Activated CD8-positive, alpha-beta memory T cell treated with anti-CD3 and anti-CD28 coated beads, Interleukin-2, amount 10 ng/mL, durations not matched to agents 7 days and 5 days (primary cell): ENCODE measurements at places on chromosomes 2 and 18. TPM values are rescaled to one million over a fixed set of nuclear protein-coding genes. Genes with fewer than 3 reads are reported as not detected.

DNA sequence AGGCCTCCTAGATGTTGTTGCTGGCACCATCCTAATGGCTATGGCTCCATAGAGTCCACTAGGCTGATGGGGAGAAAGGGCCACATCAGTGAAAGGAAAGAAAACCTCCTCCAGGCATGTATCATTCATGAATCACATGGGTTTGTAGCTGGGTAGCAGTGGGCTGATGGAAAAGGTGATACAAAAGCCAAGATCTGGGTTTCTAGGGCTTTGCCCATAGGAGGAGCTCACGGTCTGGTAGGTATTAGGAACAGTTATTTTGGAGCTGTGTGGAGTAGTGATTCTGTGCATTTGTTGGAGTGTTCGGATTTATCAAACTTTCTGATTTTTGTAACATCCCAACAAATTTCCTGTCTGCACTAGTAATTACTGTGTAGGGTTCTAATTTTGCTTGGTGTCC lies 259.2 kb downstream of the SLC4A3 start:
- no peak for DNase-seq

GRCh38 chr2:24448797-24449196 lies 42.3 kb upstream of the NCOA1 start:
- no peak for DNase-seq

DNA sequence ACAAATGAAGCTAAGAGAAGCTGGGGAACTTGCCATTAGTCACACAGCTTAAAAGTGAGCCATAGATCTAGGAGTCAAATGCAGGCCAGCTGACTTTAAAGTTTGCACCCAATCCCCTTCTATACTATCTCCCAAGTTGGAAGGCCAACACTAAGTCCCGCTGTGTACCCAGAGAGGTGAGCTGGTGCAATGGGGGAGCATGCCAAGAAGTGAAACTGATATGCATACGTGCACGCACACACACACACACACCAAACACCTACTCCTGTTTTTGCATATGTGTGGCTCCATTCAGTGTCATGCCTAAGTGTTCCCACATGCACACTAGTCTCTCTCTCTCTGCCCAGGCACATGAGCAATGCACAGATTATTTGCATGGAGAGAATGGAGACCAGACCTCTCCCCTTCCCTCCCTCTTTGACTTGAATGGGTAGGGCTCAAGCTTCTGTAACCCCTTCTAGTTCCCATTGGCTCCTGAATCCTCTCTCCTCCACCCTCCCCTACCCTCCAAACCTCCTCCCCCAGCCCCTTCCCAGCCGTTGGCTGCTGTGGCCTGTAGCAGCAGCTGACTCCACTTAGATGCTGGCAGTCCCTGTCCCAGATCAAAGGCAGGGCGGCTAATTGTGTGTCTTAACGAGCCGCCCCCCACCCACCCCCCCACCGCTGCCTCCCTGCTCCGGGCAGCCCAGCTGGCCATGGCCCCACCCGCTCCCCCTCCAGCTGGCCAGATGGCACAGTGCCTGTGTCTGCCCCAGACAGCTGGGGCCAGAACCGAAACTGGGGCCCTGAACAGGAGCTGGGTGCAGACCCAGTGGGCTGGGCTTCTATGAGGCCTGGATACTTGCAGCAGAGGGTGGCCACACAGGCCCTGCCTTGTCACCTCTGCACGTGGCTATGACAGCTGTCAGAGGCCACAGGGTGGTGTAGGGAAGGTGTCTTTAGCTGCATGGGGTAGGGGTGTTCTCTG lies 5.6 kb downstream of the WNT10A start:
- no peak for DNase-seq

DNA sequence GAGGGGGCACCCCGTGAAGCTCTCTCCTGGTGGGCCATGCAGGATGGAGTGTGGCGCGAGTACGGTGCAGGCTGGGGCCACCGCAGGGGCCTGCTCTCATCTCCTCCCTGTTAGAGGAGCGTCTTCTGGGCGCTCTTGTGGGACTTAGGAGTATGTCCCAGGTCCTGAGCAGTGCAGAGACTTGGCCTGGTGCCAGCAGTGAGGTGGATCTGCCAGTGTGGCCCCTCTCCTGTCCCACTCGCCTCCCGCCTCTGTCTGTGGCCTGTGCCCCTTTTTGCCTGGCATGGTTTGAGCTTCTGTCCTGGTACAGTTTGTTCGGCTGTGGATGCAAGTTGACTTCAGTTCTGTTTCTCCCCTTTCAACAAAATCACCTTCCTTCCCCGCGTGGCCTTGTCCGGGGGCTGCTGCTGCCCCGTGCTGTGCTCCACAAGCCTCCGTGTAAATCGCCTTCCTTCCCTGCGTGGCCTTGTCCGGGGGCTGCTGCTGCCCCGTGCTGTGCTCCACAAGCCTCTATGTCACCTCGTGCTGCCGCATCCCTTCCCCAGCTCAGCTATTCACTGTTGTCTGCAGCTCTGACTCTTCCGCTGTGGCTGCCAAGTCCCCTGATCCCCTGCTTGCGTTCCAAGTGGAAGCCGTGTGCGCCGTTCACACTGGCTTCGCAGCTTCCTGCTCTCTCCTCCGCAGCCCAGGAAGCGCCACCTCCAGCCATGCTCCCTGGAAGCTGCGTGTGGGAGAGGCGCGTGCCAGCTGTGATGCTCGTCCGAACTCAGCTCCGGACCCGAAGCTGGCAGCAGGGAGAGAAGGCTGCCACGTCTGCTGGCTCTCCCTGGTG lies 13.7 kb downstream of the LDLRAD4 start:
- DNase-seq = no peak

GRCh38 chr2:4628998-4629501 lies 925.7 kb downstream of the DCDC2C start:
- DNase-seq = no peak

- DNase-seq = no peak
Observed at GRCh38 chr18:77004555-77005380, 127.8 kb downstream of the MBP start.

DNA sequence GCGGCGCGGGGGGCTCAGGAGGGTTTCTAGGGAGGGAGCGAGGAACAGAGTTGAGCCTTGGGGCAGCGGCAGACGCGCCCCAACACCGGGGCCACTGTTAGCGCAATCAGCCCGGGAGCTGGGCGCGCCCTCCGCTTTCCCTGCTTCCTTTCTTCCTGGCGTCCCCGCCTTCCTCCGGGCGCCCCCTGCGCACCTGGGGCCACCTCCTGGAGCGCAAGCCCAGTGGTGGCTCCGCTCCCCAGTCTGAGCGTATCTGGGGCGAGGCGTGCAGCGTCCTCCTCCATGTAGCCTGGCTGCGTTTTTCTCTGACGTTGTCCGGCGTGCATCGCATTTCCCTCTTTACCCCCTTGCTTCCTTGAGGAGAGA lies 5.2 kb downstream of the PROC start:
- DNase-seq = no peak

DNA sequence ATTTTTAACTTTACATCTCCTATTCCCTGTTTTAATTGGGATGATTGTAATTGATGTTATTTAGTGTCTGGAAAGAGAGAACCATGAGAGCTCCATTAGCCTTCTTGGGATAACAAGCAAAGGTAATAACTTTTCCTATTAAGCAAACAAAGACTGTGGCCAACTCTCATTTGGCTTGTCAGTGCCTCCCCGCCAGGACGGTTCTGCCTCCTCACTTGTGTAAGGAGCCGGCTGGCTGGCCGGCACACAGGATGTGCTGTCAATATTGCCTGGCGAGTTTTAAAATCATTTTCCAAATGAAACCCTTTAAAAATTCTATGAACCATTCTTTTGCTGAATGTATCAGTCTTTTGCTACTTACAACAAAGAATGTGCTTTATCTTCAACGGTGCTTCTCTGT lies 898.3 kb downstream of the CPS1 start:
- DNase-seq = no peak

DNA sequence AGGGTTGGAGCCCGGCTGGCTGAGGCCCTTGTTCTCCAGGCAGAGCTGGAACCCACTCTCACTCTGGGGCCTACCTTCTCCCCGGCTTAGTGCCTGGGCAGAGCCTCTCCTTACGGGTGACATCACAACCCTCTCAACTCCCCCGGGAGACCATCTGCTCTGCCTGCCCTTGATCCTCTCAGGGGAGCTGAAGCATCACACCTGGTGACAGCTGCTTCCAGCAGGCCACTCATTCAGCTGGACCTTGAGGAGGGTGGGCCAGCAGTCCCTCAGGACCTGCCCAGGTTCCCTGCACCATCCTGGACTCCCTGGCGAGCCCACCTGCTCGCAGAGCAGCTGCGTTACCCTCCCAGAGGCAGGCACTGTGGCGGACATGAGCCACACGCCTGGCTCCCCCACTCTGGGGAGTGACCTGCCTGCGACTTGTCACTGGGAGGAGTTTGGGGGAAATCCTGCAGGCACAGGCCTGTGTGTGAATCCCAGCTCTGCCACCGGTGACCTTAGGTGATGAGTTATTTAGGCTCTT lies 13.1 kb downstream of the HS6ST1 start:
- DNase-seq = no peak

- no peak for DNase-seq
Observed at GRCh38 chr2:19871836-19872235, 29.9 kb downstream of the TTC32 start.

- DNase-seq = no peak
Observed at GRCh38 chr18:44938720-44939665, 258.3 kb downstream of the SETBP1 start.

GRCh38 chr2:241846406-241846805 lies 12.3 kb downstream of the PDCD1 start:
- DNase-seq = peak; percentile 34

DNA sequence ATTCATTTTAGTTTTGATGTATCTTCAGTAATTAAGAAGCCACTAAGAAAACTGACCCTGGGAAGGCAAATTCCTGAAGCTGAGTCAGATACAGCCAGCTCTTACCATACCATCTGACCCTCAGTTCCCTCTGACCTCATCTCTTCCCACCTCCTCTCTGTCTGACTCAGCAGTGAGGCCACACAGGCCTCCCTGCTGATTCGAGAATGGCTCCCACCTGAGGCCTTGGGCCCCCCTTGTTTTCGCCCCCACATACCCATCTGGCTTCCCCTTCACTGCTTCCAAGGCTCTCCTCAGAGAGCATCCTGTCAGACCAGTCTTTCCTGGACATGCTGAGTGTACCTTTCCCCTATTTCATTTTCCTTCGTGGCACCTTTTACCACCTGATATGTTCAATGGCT lies 71.0 kb upstream of the CYP1B1 start:
- DNase-seq = peak; percentile 42

- DNase-seq = no peak
Observed at GRCh38 chr2:18047213-18047611, 168.7 kb downstream of the KCNS3 start.

DNA sequence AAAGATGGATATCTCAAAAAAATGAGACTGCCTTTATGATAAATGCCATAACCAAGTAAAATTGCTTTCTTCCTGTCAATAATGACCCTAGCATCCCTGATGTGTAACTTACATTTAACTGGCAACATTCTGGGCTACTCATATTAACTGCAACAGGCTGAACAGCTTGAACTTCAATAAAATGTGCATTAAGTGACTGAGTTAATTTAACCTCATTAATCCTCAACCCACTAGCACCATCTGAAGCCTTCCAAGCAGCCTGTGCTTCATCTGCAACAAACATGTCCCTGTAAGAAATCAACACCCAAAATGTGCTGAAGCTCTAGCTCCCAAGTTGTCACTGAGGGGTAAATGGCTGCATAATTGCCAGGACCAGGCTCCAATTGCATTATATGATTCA lies 296.2 kb upstream of the ZC3H15 start:
- DNase-seq = no peak

GRCh38 chr18:23141104-23141999 lies 6.1 kb downstream of the CABLES1 start:
- DNase-seq = no peak

- no peak for DNase-seq
Observed at GRCh38 chr2:6679471-6679870, 186.2 kb downstream of the CMPK2 start.

DNA sequence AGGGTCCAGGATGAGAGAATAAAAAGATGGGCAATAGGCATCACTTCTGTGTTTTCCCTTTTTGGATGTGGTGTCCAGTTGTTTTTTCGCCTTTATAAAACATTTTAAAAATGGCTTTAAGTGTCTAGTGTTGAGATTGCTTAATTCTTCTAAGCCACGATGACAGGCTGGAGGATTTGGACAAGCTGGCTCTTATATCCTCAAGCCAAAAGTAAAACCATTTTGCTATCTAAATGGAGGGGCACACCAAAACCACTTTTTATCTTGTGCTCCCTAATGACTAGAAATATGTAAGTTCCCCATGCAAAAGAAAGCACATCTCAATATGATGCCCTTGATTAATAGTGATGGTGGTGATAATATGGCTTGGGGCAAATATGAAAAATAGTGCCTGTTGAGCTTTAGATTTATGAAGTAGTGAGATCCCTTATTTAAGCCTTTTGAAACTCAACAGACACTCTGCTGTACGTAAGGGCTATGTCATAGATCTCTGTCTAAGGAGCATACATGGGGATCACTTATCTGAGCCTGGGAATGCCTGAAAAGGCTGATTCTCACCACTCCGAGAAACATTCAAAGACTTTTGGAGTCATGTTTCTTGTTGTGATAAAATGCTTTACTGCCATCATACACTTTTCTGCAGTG lies 185.5 kb downstream of the KCNS3 start:
- no peak for DNase-seq

GRCh38 chr18:45920367-45920766 lies 46.8 kb downstream of the EPG5 start:
- DNase-seq = no peak

DNA sequence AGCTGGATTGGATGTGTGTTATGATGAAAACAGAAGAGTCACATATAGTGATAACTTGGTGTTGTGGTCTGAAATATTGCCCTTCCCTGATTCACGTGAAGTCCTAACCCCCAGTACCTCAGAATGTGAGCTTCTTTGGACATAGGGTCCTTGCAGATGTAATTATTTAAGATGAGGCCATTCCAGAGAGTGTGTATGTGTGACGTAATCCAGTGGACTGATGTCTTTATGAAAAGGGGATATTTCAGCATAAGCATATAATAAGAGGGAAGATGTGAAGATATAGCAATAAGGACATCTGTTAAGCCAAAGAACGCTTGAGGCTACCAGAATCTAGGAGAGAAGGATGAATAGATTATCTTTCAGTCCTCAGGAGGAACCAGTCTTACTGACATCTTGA lies 62.5 kb downstream of the LTBP1 start:
- DNase-seq = no peak

GRCh38 chr2:29783666-29784065 lies 137.7 kb downstream of the ALK start:
- no peak for DNase-seq

- peak; percentile 51 for DNase-seq
Observed at GRCh38 chr2:37005118-37005868, 39.0 kb upstream of the STRN start.

- DNase-seq = no peak
Observed at GRCh38 chr2:112798979-112799975, 15.0 kb upstream of the IL1A start.

MAP3K19 gene
- not detected for total RNA-seq

RND3 gene
- not detected for total RNA-seq

PROC gene
- total RNA-seq = not detected

PFN4 gene
- not detected for total RNA-seq

AUP1 gene
- 158 TPM for total RNA-seq

MAT2A gene
- 336 TPM for total RNA-seq

ADD2 gene
- total RNA-seq = 1.2 TPM

UGT1A5 gene
- not detected for total RNA-seq

COLEC12 gene
- total RNA-seq = not detected

CELF4 gene
- total RNA-seq = not detected

CCDC141 gene
- total RNA-seq = 8.8 TPM

UGT1A3 gene
- total RNA-seq = not detected

SF3B6 gene
- total RNA-seq = 115 TPM
